ENCODE measurements at places on chromosomes 6 and 20. TPM values are rescaled to one million over a fixed set of nuclear protein-coding genes. Genes with fewer than 3 reads are reported as not detected.

DNA sequence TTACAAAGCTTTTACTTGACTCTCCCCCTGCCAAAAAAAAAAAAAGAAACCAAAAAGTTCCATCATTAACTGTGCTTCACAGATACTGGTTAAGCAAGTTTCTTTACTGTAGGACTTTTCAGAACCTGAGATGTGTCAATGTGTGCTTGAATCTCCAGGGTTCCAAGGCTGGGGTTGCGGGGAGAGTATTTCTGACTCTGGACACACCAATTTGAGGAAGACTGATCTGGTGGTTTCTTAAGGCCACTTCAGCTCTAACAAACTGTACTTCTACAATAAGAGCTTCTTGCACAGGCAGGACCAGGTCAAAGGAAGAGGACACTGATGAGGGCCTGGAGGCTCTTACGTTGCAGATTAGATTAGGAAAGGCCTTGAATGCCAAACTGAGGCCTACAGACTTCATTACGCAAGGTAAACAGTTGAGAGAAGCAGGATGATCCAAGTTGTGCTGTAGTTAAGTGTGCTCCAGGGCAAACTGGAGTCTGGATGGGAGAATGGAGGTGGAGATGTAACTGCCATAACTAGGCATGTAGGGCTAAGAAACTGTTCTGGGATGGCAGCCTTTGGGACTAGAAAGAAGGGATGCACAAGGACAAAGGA lies 24.4 kb downstream of the COMMD7 start:
- no peak overlapping the region for H3K27ac ChIP-seq
- H3K4me3 ChIP-seq = no peak overlapping the region
- no peak for DNase-seq
- H3K4me1 ChIP-seq = no peaks in the 10 kb centered on the region
- no peaks in the 10 kb centered on the region for H3K27me3 ChIP-seq
- H3K36me3 ChIP-seq = no peaks in the 10 kb centered on the region

- no peak overlapping the region for H3K27ac ChIP-seq
- DNase-seq = no peak
- no peaks in the 10 kb centered on the region for H3K4me1 ChIP-seq
- no peaks in the 10 kb centered on the region for H3K27me3 ChIP-seq
- no peaks in the 10 kb centered on the region for H3K36me3 ChIP-seq
- no peak overlapping the region for H3K4me3 ChIP-seq
Observed at GRCh38 chr6:40350747-40351217, 236.4 kb downstream of the LRFN2 start.

The SIRPB2 gene
- 8.2 TPM for total RNA-seq

- no peaks in the 10 kb centered on the region for H3K27me3 ChIP-seq
- no peaks in the 10 kb centered on the region for H3K4me1 ChIP-seq
- H3K36me3 ChIP-seq = no peaks in the 10 kb centered on the region
- H3K27ac ChIP-seq = no peak overlapping the region
Observed at GRCh38 chr20:50278684-50279531, 88.3 kb downstream of the CEBPB start.

GRCh38 chr6:108630050-108630714 lies 69.5 kb downstream of the FOXO3 start:
- H3K27ac ChIP-seq = peak overlapping the region; percentile 26
- no peak for DNase-seq
- no peak overlapping the region for H3K4me3 ChIP-seq
- no peaks in the 10 kb centered on the region for H3K27me3 ChIP-seq
- no peaks in the 10 kb centered on the region for H3K36me3 ChIP-seq

The RUNX2 gene
- 4.7 TPM for total RNA-seq

DNA sequence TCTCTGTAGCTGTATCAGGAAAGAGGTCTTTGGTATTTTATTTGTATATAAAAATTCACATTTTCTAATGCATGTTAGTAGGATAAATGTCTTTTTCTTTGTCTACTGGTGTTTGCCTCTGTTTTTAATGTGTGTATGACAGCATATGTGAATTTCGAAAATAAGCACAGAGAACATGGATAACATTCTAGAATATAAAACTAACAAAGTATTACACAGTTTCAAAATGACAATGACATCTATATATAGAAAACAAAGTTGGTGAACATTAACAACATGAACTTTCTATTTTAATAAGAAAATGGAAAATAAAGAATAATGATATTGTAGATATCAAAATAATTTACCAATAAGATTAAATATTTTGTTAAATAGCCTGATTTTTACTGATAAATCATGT lies 608.0 kb downstream of the COL12A1 start:
- H3K27me3 ChIP-seq = no peaks in the 10 kb centered on the region
- no peak overlapping the region for H3K27ac ChIP-seq
- no peak for DNase-seq

The KCNS1 gene
- total RNA-seq = 2.9 TPM

DNA sequence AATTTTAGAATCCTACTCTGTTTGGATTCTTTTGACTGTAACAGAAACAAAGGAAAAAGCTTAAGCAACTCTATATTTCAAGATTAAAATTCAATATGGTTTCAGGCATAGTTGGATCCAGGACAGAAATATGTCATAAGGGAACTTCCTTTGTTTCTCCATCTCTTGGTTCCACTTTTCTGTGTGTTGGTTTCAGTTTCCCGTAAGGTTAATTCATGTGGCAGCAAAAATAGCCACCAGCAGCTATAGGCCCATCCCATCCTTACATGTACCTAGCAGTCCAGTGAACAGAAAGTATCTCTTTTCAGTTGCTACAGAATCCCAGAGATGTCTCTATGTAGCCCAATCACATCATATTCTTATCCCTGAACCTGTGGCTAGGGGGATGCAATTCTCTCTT lies 8.8 kb upstream of the FAM8A1 start:
- H3K36me3 ChIP-seq = no peaks in the 10 kb centered on the region
- no peaks in the 10 kb centered on the region for H3K4me1 ChIP-seq
- no peaks in the 10 kb centered on the region for H3K27me3 ChIP-seq
- no peak overlapping the region for H3K4me3 ChIP-seq
- DNase-seq = no peak
- no peak overlapping the region for H3K27ac ChIP-seq

- H3K4me3 ChIP-seq = no peak overlapping the region
- DNase-seq = no peak
- no peaks in the 10 kb centered on the region for H3K27me3 ChIP-seq
- H3K4me1 ChIP-seq = no peaks in the 10 kb centered on the region
- no peaks in the 10 kb centered on the region for H3K36me3 ChIP-seq
Observed at GRCh38 chr20:15634102-15634501, 939.1 kb downstream of the KIF16B start.

DNA sequence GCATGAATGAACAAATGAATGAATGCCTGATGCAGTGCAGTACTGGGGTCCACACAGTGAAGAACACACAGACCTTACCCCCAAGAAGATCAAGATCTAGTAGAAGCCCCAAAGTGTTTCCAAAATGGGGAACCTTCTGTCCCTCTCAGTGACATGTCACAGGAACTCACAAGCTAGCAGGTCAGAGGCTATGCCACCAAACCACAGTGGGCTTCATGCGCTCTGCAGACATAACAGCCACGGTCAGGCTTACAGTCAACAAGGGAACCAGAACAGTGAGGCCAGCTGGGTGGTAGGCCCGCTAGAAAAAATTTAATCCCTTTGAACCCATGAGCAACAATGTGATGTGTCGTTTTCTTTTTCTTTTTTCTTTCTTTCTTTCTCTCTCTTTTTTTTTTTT lies 20.2 kb upstream of the ARFGEF2 start:
- H3K36me3 ChIP-seq = no peaks in the 10 kb centered on the region
- no peak overlapping the region for H3K27ac ChIP-seq
- no peaks in the 10 kb centered on the region for H3K27me3 ChIP-seq
- DNase-seq = no peak

DNA sequence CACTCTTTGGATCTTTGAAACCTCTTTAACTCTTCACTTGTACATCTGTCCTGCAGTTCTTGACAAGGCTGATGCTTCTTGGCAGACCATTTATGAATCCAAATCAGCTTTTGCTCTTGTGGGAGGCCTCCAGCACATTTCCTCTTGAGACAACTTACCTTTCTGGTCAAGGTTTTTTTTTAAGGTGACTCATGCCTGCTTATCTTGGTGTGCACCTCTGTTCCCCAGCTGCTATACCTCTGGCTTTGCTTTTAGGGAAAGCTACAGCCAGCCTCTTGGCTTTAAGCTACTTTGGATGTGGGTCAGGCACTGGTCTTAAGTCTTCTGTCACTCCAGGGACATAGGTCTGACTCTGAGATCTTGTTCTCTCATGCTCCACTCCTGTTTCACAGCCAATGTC lies 106.5 kb downstream of the PHF3 start:
- H3K4me1 ChIP-seq = no peaks in the 10 kb centered on the region
- no peak overlapping the region for H3K4me3 ChIP-seq
- no peak for DNase-seq
- no peak overlapping the region for H3K27ac ChIP-seq

The DEFB132 gene
- total RNA-seq = not detected

The AFDN gene
- total RNA-seq = 175 TPM

GRCh38 chr6:67680297-67680932 lies 954.7 kb upstream of the ADGRB3 start:
- no peak overlapping the region for H3K27ac ChIP-seq
- H3K27me3 ChIP-seq = no peaks in the 10 kb centered on the region
- H3K4me1 ChIP-seq = no peaks in the 10 kb centered on the region
- no peak for DNase-seq
- no peaks in the 10 kb centered on the region for H3K36me3 ChIP-seq
- H3K4me3 ChIP-seq = no peak overlapping the region

- no peak overlapping the region for H3K4me3 ChIP-seq
- no peak overlapping the region for H3K27ac ChIP-seq
- DNase-seq = no peak
- H3K36me3 ChIP-seq = no peaks in the 10 kb centered on the region
Observed at GRCh38 chr6:61640463-61640862, 645.6 kb downstream of the KHDRBS2 start.

The DDO gene
- total RNA-seq = 3.6 TPM
